ENCODE measurements at places on chromosomes 1 and 21.

- DNase-seq = no peak
These were observed 2.5 kb downstream of the MR1 start for GRCh38 chr1:181036107-181036836.

GRCh38 chr21:29394051-29394450 lies 95.3 kb downstream of the BACH1 start:
- no peak for DNase-seq

DNA sequence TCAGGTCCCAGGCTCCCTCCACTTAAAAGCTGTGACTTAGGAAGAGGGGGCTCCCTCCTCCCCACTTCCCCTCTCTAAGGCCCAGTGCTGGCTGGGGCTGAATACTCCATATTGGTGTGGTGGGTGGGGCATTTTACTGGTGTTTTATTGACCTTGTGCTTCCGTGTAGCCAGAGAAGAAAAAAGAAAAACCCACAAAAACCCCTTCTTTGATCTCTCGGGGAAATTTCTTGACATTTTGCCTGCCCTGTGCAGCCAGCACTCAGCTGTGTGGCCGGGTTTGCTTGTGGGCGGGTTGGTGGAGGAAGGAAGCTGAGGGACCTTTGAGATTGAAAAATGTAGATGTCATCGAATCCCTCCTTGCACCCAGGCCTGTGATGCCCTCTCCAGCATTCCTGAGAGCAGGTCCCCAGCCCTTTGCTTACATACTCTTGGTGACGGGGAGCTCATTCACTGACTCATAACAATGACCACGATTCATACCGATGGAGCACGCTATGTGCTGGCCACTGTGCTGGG lies 24.8 kb downstream of the TNFRSF8 start:
- no peak for DNase-seq

DNA sequence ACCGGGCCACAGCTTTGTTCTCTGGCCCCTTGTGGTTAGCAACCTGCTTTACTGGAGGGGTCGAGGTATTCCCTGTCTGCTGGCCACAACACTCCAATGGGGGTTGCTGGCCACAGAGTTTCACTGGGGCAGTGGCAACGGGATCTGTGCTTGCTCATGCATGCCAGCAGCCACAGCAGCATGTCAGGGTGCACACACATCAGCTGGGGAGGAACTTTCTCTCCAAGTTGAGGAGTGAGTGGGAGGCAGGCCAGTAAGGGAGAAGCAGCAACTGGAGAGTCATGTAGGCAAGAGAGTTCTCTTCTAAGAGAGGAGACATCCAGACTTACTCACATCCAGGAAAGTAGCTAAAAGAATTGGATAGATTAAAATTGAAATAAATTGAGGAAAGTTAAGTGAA lies 38.0 kb downstream of the SAMD13 start:
- DNase-seq = no peak

- no peak for DNase-seq
These were observed 6.0 kb downstream of the COL24A1 start for GRCh38 chr1:86150553-86151055.

Measured in neural progenitor cell (in vitro differentiated cells).